ENCODE measurements at places on chromosomes 1 and 21.

DNA sequence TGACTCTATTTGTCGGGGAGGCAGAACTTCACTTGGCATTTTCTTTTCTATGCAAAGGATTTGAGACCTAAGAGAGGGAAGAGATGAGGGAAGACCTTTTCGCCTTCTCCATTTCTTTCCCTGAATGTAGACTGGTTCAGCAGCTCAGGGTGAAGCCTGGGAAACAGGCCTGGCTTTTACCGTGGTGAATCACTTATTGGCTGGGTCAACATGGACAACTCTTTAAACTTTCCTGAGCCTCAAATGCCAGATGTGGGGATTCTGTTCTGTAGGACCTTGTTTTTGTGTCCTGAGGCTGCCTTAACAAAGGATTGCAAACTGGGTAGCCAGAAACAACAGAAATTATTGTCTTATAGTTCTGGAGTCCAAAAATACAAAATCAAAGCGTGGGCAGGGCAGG lies 455.8 kb upstream of the VAMP3 start:
- peak; percentile 42 for DNase-seq

- no peak for DNase-seq
Observed at GRCh38 chr1:192600275-192600674, 24.7 kb downstream of the RGS1 start.

GRCh38 chr1:214416417-214416816 lies 135.0 kb downstream of the PTPN14 start:
- peak; percentile 30 for DNase-seq

DNA sequence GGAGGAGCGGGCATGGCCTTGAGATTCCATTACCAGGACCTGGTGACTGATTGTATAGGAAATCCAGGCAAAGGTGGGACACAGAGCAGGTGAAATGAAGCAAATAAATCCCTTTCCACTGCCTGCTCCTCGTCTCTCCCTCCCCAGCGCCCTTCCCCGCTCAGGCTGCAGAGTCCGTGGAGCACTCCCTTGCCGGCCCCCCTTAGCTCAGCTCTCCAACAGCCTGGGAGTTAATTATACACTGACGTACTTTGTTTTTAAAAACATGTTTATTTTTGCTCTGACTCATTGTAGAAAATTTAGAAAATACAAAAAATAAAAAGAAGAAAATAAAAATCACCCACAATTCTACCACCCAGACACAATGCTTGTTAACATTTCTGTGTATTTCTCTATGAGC lies 61.7 kb downstream of the LGR6 start:
- no peak for DNase-seq

DNA sequence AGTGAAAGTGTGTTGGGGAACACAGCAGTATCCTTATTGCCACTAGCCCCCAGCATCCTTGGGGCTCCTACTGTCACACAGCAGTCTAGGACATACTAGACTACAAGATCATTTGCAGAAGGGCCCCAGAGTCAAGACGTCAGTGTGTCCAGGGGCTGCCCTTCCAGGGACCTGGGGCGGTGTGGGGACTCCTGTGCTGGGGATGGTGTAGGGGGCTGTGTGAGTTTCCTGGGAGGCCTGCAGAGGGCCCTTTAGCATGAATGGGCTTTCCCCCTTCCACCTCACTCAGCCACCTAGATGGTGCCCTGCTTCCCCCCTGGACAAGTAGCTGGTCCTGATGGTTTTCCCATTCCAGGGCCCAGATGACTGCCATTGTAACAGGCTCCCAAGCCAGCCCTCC lies 17.5 kb upstream of the KIF21B start:
- DNase-seq = no peak

GRCh38 chr1:156914440-156914856 lies 6.0 kb upstream of the LRRC71 start:
- no peak for DNase-seq

DNA sequence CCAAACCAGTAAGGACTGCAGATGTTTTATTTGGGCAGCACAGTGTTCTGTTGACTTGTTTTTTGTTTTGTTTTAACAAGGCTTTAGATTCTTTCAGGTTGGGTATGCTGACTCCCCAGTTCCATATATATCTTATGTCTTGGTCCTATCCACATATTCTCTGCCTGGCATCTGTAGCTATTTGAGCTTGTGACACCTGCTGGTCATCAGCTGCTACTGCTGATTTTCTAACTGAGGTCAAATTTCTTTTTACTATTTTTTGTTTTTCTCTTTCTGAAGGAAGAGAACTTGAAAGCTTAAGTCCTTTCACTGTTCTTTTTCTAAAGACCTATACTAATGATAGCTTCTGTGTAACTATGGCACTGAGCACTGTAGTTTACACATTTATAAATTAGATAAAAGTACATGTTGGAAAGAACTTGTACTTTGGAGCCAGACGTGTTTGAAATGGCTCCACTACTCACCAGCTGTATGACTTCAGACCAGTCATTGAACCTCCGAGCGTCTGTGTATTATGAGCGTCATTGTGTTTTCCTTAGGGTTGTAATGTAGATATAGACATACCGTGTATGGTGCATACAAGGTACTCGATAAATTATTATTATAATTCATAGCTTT lies 109.4 kb downstream of the NRDC start:
- peak; percentile 77 for DNase-seq

GRCh38 chr1:75600781-75601180 lies 10.1 kb downstream of the SLC44A5 start:
- DNase-seq = no peak

DNA sequence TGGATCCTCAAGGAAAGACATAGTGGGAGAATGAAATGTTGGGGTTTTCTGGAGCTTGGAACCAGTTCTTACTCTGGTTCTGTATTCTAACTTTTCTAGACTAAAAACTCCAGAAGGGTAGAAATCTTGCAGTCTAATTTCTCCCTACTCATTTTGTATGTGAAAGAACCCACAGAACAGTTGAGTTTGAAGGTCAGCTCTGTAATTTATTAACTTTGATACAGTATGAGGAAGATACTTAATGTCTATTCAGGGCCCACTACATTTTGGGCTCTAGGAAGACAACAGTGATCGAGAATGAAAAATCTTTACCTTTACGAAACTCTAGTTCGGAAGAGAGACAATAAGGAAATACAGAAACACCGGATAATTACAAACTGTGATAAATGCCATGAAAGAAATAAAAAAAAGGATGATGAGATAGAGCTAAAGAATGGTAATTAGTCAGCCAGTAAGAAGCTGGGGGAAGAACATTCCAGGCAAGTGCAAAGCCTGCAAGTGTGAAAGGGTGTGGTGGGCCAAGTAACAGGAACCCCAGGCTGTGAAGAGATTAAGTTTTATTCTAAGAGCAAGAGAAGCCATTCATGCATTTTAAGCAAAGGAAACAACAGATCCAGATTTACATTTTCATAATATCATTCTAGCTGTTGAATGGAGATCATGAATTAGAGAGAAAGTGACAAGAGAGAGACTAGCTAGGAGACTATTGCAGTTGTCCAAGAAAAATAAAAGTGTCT lies 159.9 kb upstream of the HMCN1 start:
- DNase-seq = peak; percentile 23

- no peak for DNase-seq
Observed at GRCh38 chr1:106749906-106750305, 306.6 kb upstream of the PRMT6 start.

- DNase-seq = no peak
Observed at GRCh38 chr1:167033646-167034045, 44.6 kb downstream of the MAEL start.

DNA sequence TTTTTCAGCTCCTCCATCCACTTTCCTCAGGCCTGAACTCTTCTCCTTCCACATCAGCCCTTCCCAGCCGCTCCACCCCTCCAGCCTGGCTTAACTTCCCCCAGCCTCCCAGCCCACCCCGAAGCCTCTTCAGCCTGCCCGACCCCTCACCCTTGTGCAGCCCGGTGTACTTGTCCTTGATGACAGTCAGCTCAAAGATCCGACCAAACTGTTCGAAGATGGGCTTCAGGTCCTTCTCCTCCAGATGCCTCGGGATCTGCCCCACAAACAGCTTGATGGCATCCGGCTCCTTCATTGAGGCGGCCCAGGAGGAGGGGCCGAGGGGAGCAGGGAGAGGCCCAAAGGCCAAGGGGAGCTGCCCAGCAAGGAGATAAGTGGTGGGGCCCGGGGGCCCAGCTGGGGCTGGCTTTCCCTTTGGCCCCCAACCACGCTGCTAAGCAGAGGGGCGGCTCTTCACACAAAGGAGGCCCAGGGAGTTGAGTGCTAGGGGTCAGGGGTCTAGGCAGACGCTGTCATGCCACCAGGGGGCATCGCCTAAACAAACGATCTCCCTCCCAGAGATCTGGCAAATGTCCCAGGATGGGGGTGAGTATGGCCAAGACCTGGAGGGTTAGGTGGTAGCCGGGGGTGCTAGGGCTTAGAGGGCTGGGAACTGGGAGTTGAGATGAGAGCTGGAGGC lies 738 bp downstream of the CELF3 start:
- no peak for DNase-seq

- no peak for DNase-seq
Observed at GRCh38 chr1:9482816-9483572, 56.3 kb upstream of the SLC25A33 start.

DNA sequence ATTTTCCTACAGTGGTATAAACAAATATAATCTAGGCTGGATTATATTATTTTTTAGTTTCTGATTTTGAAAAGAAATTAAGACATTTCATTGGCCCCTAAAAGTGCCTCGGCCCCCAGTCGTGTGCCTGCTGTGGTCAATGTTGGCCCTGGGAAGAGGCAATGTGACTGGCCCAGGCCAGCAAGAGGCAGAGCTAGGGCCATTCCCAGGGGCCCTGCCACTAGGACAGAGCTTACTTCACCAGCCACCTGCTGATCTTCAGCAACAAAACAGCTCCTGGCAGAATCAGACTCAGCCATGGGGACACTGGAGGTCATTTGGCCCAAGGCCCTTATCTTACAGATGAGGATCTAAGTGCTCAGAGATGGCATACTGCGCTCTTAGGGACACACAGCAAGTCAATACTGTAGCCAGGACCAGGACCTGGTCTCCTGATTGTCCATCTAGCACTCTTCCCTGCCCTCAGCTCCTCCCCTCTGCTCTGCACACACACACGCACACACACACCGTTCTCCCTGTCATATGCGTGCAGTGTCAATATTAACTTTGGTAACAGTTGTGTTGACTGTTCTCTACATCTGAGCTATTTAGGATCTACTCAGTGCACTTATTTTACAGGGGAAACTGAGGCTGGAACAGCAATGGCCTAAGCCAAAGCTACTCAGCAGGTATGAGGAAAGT lies 16.6 kb upstream of the KLHDC7A start:
- DNase-seq = no peak

- DNase-seq = peak; percentile 86
Observed at GRCh38 chr1:225772323-225772768, 5.3 kb upstream of the SRP9 start.

DNA sequence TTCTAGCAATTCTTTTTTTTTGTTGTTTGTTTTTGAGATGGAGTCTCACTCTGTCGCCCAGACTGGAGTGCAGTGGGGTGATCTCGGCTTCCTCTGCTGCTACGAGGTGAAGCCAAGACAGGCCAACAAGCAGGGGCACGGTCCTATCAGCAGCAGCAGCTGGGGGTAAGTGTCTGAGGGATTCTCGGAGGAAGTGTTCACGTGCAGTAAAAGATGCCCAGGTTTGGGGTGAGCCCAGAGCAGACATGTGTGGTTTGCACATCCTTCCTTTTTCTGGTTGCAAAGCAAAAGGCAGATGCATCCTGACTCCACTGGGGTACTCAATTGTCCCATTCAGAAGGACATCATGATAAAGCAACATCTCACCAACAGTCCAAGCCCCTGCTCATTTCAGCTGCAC lies 27.7 kb downstream of the PIGP start:
- no peak for DNase-seq

GRCh38 chr1:33473900-33474299 lies 1.5 kb downstream of the ZSCAN20 start:
- no peak for DNase-seq

GRCh38 chr1:117671781-117672501 lies 66.1 kb downstream of the TENT5C start:
- DNase-seq = peak; percentile 65

DNA sequence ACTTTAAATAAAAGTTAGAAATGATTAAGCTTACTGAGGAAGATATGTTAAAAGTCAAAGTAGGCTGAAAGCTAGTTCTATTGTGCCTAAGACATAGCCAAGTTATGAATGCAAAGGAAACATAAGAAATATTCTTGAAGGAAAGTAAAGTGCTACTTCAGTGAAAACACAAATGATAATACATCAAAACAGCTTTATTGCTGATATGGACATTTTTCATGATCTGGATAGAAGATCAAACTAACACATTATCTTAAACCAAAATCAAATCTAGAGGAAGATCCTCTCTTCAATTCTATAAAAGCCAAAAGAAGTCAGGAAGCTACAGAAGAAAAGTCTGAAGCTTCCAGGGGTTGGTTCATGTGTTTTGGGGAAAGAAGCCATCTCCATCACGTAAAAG lies 545.9 kb downstream of the COL11A1 start:
- DNase-seq = no peak

GRCh38 chr1:214569357-214570004 lies 18.1 kb upstream of the PTPN14 start:
- DNase-seq = peak; percentile 26

GRCh38 chr1:92599184-92599583 lies 112.5 kb upstream of the GFI1 start:
- DNase-seq = peak; percentile 45

DNA sequence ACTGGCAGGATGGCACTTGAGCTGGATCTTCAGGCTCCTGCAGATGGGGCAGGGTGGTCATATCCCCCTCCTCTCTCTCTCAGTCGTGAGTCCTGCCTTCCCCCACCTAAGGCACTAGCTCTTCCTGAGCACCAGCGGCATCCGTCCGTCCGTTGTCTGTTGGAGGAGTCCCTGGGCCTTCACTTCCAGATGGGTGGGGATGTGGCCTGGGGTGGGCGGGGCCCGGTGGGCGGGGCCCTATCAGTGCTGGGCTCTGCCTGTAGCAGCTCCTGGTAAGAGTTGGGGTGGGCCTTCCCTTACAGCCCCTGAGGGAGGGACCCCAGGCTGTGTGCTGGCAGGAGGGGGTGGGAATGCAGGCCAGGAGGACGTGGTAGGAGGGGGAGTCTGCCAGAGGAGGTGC lies 10.3 kb downstream of the LDLRAD2 start:
- peak; percentile 67 for DNase-seq

- DNase-seq = no peak
Observed at GRCh38 chr1:213376862-213377372, 325.9 kb downstream of the RPS6KC1 start.

GRCh38 chr1:37946703-37947360 lies at the start of gene INPP5B:
Gene INPP5B (minus strand): TSS chr1:37947053. CDS start chr1:37946308, 745 bp downstream.
- peak; percentile 95 for DNase-seq
